ENCODE measurements at places on chromosomes 13 and 19.
A peak's percentile ranks its signal among the peaks of the same experiment; 100 is the strongest.

DNA sequence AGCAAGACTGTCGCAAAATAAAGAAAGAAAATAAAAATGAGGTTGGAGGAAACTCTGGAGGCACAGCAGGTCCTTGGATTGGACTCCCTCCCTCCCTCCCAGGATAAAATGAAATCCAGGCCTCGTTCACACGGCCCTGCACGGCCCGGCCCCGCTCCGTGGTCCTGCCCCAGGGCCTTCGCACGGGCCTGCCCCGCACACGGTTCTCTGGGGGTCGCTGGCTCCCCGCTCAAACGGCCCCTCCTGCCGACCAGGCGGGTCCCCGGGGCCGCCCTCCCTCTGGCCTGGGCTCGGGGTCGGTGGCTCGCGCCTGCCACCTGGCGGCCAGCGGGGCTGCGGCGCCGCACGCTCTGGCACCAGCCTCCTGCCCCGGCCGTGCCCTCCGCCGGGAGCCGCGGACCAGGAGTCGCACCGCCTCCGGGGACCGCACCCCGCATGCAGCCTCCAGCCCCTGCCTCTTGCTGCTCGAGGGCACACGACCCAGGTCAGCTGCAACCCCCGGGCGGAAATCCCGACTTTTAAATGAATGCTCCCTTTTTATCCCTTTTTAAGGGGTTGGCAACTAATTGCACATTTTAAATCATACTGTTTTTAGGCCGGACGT, 1.5 kb upstream of the WDR18 start:
- peaks cover 4% of the 10 kb centered on the region for H3K27me3 ChIP-seq
- DNase-seq: no peak
- peak overlapping the region; percentile 84 for H3K27ac ChIP-seq

GRCh38 chr19:56295531-56296455, 18.8 kb downstream of the ZSCAN5A start:
- H3K36me3 ChIP-seq: peaks cover 25% of the 10 kb centered on the region
- H3K4me1 ChIP-seq: no peaks in the 10 kb centered on the region
- no peak overlapping the region for H3K4me3 ChIP-seq
- no peak for DNase-seq
- H3K27ac ChIP-seq: no peak overlapping the region

DNA sequence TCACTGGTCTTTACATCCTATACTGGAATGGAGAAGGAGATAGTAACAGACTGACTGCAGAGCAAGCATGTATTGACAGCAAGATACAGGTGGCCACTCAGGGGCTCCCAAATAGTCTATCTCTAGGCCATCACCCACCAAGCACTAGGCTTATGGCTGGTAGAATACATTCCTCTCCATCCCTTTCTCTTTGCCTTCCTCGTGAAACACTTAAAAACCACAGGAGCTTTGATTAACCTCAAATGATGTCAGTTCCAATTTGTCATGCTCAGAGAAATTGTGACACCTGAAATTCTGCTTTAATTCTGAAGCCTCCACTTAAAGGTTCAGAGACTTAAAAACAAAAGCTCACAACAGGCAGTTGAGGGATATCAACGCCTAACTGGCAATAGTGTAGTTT, 17.2 kb downstream of the ENOX1 start:
- DNase-seq: no peak
- no peaks in the 10 kb centered on the region for H3K27me3 ChIP-seq
- no peaks in the 10 kb centered on the region for H3K36me3 ChIP-seq
- H3K4me1 ChIP-seq: peaks cover 36% of the 10 kb centered on the region

GRCh38 chr13:112822851-112823250, 133.0 kb downstream of the ATP11A start:
- H3K27ac ChIP-seq: no peak overlapping the region
- no peaks in the 10 kb centered on the region for H3K27me3 ChIP-seq
- peaks cover 90% of the 10 kb centered on the region for H3K36me3 ChIP-seq
- H3K4me3 ChIP-seq: no peak overlapping the region
- no peak for DNase-seq

DNA sequence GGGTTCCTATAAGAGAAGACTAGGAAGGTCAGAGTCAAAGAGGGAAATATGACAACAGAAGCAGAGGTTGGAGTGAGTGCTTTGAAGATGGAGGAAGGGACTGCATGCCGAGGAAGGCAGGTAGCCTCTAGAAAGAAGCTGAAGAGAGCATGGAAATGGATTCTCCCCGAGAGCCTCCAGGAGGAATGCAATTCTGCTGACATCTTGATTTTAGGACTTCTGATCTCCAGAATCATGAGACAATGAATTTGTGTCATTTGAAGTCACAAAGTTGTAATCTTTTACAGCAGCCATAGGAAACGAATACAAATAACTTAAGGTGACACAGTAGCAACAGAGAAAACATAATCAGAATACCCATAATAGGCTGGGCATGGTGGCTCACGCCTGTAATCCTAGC, 69.2 kb upstream of the UBAC2 start:
- H3K27ac ChIP-seq: no peak overlapping the region
- no peak overlapping the region for H3K4me3 ChIP-seq
- DNase-seq: no peak
- H3K27me3 ChIP-seq: no peaks in the 10 kb centered on the region

DNA sequence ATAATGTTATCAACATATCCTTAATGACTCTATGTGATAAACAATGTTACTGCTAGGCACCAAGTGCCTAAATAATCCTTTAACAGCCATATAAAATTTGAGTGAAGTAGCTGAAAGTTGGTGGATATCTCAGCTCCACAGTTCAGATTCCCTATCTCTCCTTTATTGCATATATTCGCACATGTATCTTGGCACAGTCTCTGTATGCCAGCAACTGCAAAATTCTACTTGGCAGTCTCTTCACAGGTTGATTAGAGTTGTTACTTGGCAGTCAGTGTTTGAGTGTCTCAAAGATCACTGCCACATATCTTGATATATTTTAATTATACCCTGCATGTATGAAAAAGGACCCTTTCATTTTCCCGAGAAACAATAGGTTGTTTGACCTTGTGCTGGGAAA, 879.3 kb downstream of the OLFM4 start:
- no peak overlapping the region for H3K27ac ChIP-seq
- H3K4me1 ChIP-seq: no peaks in the 10 kb centered on the region
- no peak overlapping the region for H3K4me3 ChIP-seq
- no peaks in the 10 kb centered on the region for H3K36me3 ChIP-seq
- no peaks in the 10 kb centered on the region for H3K27me3 ChIP-seq

GRCh38 chr13:50323440-50324065, 308.3 kb downstream of the KCNRG start:
- H3K27ac ChIP-seq: no peak overlapping the region
- no peaks in the 10 kb centered on the region for H3K27me3 ChIP-seq
- no peaks in the 10 kb centered on the region for H3K36me3 ChIP-seq
- H3K4me3 ChIP-seq: no peak overlapping the region
- no peaks in the 10 kb centered on the region for H3K4me1 ChIP-seq

DNA sequence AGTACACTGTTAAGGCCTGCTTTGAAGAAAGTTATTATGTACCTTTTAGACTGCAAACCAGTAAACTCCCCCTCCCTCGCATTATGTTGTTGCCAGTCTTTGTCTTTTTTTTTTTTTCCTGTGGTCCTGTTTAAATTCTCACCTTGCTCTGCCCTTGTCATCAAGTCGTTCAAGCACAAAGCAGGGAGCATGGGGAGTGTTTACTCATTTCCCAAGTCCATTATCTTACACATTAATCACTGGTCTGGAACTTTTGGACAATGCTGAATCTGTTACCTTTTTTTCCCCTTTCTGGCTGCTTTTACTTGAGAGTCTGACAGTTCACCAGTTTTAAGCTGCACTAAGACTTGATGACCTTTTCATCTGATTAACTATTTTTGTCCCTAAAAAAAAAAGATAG, 108.2 kb downstream of the DACH1 start:
- H3K27me3 ChIP-seq: no peaks in the 10 kb centered on the region
- no peaks in the 10 kb centered on the region for H3K36me3 ChIP-seq
- DNase-seq: no peak
- no peaks in the 10 kb centered on the region for H3K4me1 ChIP-seq
- H3K27ac ChIP-seq: no peak overlapping the region
- H3K4me3 ChIP-seq: no peak overlapping the region

- DNase-seq: no peak
- no peak overlapping the region for H3K4me3 ChIP-seq
- no peak overlapping the region for H3K27ac ChIP-seq
- H3K27me3 ChIP-seq: no peaks in the 10 kb centered on the region
- H3K4me1 ChIP-seq: no peaks in the 10 kb centered on the region
Measured at GRCh38 chr13:21556051-21556450, 47.9 kb downstream of the MICU2 start.

DNA sequence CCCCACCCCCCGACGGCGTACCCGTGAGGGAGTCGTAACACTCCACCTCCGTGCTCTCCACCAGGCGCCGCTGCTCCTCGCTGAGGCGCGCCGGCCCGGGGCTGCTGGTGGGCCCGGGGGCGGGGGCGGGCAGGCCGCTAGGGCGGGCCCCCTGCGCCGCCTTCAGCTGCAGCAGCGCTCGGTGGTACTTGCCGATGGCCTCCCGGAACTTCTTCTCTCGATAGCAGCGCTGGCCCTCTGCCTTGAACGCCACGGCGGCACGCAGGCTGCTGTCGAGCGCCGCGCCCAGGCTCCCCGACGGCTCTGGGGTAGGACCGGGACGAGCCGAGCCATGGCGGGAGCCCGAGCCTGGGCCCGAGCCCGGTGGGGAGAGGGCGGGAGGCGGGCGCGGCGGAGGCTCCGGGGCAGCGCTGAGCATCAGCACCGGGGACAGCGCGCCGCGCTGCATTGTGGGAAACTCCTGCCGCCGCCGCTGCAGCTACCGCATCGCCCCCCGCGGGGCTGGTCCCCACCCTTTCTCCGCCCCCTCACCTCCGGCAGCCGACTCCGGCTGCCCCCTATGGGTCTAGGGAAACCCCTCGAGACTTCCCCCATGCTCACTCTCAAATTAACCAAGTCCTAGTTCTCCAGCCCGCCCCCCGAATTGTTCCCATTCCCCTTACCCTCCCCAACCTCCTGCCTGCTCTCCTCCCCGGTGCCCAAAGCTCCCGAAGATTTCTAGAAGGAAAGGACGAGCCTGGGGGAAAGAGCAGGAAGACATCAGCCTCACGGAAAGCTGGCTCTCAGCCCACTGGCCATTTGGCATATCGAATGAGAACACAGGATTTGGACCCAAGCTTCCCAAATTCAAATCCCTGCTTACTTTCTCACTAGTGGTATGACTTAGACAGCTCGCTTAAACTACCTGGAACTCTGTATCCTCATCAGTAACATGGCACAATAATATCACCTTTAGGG, at the start of gene TTC9B:
TTC9B (minus strand) TSS at position 451 of the 957 bp plus-strand sequence; CDS start at position 448, 3 bp downstream.
- peaks cover 6% of the 10 kb centered on the region for H3K4me1 ChIP-seq
- H3K27ac ChIP-seq: no peak within 1 kb of the TSS
- no peaks in the 10 kb centered on the region for H3K36me3 ChIP-seq

GRCh38 chr13:91399189-91400062, 1.0 kb downstream of the GPC5 start:
- peaks cover 19% of the 10 kb centered on the region for H3K4me1 ChIP-seq
- H3K27me3 ChIP-seq: peaks cover 30% of the 10 kb centered on the region
- no peaks in the 10 kb centered on the region for H3K36me3 ChIP-seq
- DNase-seq: no peak
- H3K27ac ChIP-seq: no peak overlapping the region

- no peak overlapping the region for H3K4me3 ChIP-seq
- peaks cover 3% of the 10 kb centered on the region for H3K27me3 ChIP-seq
- no peak overlapping the region for H3K27ac ChIP-seq
Measured at GRCh38 chr13:24649688-24650043, 30.5 kb upstream of the ATP12A start.

DNA sequence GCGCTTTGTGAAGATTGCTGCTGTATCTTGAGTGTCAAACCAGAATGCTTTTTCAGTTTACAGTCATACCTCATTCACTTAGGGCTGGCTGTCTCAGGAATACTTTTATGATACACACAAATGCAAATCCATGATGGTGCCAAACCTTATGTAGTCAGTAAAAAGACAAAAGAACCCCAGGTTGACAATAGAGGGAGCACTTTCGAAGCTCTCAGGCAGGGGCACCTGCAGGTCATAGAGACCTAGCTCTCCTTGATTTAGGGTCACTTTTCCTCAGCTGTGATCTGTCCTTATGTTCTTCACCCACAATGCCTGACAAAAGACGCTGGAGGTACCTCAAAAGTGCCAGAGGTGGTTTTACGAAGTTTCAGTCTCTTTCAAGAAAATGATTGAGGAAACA, 172.2 kb downstream of the DNAJC15 start:
- H3K27me3 ChIP-seq: no peaks in the 10 kb centered on the region
- H3K36me3 ChIP-seq: no peaks in the 10 kb centered on the region
- H3K4me3 ChIP-seq: no peak overlapping the region
- no peaks in the 10 kb centered on the region for H3K4me1 ChIP-seq
- no peak overlapping the region for H3K27ac ChIP-seq

GRCh38 chr19:19145684-19146608, 7.7 kb upstream of the TMEM161A start:
- H3K4me3 ChIP-seq: no peak overlapping the region
- peak; percentile 95 for DNase-seq
- H3K4me1 ChIP-seq: peaks cover 10% of the 10 kb centered on the region
- H3K27ac ChIP-seq: no peak overlapping the region
- H3K27me3 ChIP-seq: no peaks in the 10 kb centered on the region
